CD4-positive, CD25-positive, alpha-beta regulatory T cell (primary cell): ENCODE measurements at places on chromosomes 3 and 15. TPM values are rescaled to one million over a fixed set of nuclear protein-coding genes. Genes with fewer than 3 reads are reported as not detected.

- no peak for DNase-seq
Observed at GRCh38 chr3:133171831-133172230, 133.6 kb downstream of the TMEM108 start.

- no peak for DNase-seq
Observed at GRCh38 chr15:48965972-48966371, 2.3 kb upstream of the SHC4 start.

GRCh38 chr3:157376603-157377300 is 59.9 kb upstream of the PTX3 start:
- no peak for DNase-seq

The B3GNT5 gene
- polyA plus RNA-seq = 0.47 TPM
